Frontal cortex (tissue), 4 donors: ENCODE measurements at places on chromosomes 2 and 18. TPM values are rescaled to one million over a fixed set of nuclear protein-coding genes. Genes with fewer than 3 reads are reported as not detected.

DNA sequence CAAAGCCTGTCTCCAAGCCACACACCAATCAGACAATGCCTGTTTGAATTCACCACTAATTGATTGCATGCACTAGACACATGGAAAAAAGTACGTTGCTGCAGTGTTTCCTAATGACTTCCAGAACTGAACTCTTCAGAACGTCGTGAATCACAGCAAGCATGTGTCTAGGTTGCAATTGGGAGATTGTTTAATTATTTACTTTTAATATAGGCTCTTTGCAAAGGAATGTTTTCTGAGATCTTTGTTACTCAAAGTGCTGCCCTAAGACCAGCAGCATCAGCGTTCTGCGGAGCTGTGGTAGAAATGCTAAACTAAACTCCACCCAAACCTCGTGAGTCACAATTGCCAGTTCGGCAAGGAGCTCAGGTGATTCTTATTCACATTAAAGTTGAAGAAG lies 52.7 kb upstream of the CCDC68 start:
- DNase-seq = no peak

- no peak for DNase-seq
Observed at GRCh38 chr2:60886991-60887390, 5.6 kb downstream of the REL start.

DNA sequence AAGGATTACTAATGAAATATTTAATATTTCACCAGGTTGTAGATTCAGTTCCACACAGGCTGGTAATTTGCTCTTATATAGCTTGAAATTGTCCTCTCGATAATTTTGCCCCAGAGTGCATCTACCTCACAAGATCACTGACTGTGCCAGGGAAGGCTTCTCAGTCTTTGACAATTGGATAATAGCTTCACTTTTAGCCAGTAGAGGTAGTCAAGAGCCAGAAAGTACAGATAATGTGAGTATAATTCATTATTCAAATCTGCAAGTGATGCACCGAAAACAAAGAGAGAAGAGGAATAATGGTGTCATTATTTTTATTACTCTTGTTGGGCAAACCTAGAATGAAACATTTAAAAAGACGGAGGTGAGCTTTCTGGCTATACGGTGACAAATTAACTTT lies 292.8 kb downstream of the EN1 start:
- DNase-seq = no peak

- no peak for DNase-seq
Observed at GRCh38 chr2:236747426-236747825, 177.8 kb downstream of the ACKR3 start.

GRCh38 chr2:190812506-190813294 lies 67.9 kb upstream of the GLS start:
- no peak for DNase-seq

- DNase-seq = no peak
Observed at GRCh38 chr2:26157580-26157979, 15.3 kb upstream of the GAREM2 start.

GRCh38 chr2:7427293-7428060 lies 510.3 kb downstream of the RNF144A start:
- peak; percentile 48 for DNase-seq

DNA sequence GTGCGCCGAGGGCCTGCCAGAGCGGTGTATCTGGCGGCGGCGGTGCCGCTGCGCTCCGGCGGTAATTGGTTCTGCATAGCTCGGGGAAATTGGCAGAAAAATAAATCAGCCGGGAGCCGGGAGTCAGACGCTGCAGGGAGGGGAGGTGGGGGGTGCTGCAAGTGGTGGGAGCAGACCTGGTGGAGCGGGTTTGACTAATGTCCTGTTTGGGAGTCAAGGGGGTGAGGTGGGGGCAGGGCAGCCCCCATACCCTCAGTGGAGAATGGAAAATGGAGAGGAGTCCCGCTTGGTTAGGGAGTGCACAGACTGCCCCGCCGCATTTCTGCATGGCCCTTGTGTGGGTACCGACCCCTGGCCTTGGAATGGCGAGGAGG lies 107.3 kb downstream of the DYSF start:
- DNase-seq = no peak

- no peak for DNase-seq
Observed at GRCh38 chr18:79047556-79048244, 21.5 kb upstream of the ATP9B start.

DNA sequence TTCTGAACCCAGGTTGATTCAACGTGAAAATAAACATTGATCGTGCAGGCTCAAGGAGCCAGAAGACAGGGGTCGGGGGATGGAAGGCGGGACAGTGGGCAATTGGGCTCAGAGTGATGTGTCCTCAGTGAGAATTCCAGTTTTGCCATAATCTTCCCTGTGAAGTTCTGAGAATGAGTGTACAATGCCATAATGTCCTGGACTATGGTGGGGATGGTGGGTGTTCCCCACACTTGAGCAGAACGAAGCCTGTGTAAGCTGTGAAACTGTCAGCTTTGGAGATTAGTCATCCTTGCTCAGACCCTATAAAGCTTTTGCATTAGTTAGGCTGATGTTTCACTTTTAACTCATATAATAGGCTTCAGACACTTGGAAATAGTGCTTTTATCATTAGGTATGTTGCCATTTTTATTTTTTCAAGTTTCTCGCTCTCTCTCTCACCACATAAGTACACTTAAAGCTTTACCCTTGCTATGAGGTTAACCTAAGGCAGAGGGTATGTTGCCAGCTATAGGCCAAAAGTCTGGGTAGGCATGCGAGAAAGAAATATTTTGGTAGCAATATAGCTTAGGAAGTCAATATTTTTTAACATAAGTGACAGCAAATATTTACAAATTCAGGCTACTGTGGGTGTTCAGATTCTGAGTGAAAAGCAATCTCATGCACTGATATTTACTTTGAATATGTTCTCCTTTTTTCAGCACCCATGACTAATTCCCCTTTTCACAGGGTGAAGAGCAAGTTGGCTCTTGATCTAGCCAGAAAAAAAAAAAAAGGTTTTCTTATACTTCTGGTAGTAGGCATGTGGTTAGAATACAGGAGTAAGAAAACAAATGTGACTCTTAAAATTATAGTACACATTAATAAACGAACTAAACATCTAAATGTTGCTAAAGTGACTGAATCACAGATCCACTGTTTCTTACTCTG lies 47.2 kb downstream of the CDC42EP3 start:
- DNase-seq = no peak

DNA sequence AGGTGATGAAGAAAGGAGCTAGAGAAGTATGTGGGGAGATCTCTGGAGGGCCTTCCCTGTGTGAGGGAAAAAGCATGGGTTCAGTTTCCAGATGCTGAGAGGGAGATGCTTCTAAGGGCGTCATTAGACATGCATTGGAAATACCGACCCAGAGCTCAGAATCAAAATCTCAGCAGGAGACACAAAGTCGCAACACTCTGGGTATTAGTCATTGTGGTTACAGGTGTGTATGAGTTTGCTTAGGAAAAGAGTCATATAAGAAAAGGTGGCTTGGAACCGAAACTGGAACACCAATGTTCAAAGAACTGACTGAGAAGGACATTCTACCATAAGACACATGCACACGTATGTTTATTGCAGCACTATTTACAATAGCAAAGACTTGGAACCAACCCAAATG lies 477.1 kb downstream of the FBXO15 start:
- DNase-seq = no peak

DNA sequence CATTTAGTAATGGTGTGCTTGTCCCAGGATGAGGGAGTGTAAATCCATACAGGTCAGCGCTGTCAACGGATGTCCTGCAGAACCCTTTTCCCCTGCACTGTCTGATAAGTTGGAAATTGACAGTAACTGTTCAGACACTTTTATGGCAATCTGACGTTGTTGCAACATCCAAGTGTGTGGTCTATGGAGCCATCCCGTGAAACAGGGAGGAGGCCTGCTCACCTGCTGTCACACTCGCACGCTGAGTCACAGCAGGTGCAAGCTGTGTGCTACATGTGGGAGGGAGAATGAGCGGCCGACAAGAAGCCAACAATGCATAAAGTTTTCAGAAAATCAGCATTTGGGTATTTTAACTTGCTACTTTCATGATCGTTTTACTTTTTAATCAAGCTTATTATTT lies 43.7 kb upstream of the RMDN2 start:
- no peak for DNase-seq

Gene SLC9A2
- 0.41 TPM for total RNA-seq

Gene SLC9A4
- under 0.01 TPM for total RNA-seq
